ENCODE measurements at places on chromosomes 5 and 9. TPM values are rescaled to one million over a fixed set of nuclear protein-coding genes. Genes with fewer than 3 reads are reported as not detected.

The FABP6 gene
- not detected for polyA plus RNA-seq

The LECT2 gene
- not detected for polyA plus RNA-seq

The PLEKHG4B gene
- 8.1 TPM for polyA plus RNA-seq

The PCDHB9 gene
- 2.9 TPM for polyA plus RNA-seq

The NINJ1 gene
- 51.7 TPM for polyA plus RNA-seq

DNA sequence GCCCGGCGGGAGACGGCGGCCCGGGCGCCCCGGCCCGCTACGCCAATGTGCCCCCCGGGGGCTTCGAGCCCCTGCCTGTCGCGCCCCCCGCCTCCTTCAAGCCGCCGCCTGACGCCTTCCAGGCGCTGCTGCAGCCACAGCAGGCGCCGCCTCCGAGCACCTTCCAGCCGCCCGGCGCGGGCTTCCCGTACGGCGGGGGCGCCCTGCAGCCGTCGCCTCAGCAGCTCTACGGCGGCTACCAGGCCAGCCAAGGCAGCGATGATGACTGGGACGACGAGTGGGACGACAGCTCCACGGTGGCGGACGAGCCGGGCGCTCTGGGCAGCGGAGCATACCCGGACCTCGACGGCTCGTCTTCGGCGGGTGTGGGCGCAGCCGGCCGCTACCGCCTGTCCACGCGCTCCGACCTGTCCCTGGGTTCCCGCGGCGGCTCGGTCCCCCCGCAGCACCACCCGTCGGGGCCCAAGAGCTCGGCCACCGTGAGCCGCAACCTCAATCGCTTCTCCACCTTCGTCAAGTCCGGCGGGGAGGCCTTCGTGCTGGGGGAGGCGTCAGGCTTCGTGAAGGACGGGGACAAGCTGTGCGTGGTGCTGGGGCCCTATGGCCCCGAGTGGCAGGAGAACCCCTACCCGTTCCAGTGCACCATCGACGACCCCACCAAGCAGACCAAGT lies 723 bp downstream of the SNX18 start:
- H3K4me1 ChIP-seq, result peaks cover 25% of the 10 kb centered on the region
- H3K27ac ChIP-seq, result peak overlapping the region; percentile 93
- H3K27me3 ChIP-seq, result no peaks in the 10 kb centered on the region
- H3K36me3 ChIP-seq, result no peaks in the 10 kb centered on the region
- DNase-seq, result peak; percentile 79
- peak overlapping the region; percentile 86 for H3K4me3 ChIP-seq

- H3K27ac ChIP-seq, result no peak overlapping the region
- no peaks in the 10 kb centered on the region for H3K4me1 ChIP-seq
- H3K4me3 ChIP-seq, result no peak overlapping the region
- DNase-seq, result no peak
These were observed 52.5 kb downstream of the ZFAND5 start for GRCh38 chr9:72312386-72312987.

DNA sequence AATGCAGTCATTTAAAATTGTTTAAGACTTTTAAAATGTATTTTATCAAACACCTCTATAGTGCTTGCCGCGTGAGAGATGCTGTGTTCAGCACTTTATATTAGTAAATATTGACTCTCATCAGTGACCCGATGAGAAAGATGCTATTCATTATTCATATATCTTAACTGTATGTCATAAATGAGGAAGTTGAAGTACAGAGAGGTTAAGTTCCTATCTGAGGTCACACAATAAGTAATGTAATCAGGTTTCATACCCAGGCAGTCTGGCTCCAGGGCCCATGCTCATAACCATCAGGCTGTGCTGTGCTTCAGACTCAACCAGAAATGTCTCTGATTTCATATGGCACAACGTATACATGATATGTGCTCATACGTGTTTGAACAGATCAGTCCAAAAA lies 119.0 kb downstream of the SV2C start:
- no peaks in the 10 kb centered on the region for H3K27me3 ChIP-seq
- H3K27ac ChIP-seq, result no peak overlapping the region
- H3K4me1 ChIP-seq, result no peaks in the 10 kb centered on the region
- DNase-seq, result no peak

DNA sequence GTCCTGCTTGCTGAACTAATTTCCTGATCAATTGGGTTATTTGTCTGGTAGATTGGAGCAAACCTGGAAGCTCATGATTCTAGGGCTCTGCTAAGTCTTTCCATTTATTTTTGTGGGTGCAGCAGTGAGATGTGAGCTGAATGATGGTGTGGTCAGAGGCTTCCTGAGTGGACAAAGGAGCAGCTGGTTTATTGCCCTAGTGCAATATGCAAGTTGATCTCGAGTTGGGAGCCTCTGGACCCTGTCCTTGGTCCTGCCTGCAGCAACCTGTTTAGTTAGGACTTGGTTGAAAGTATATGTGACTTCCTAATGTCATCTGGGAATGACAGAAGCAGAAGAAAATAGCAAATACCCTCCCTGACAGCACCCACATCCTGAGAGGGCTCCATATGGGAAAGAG lies 4.2 kb upstream of the UNC5A start:
- H3K4me3 ChIP-seq, result no peak overlapping the region
- H3K4me1 ChIP-seq, result no peaks in the 10 kb centered on the region
- H3K27me3 ChIP-seq, result peaks cover 61% of the 10 kb centered on the region
- DNase-seq, result peak; percentile 79
- H3K36me3 ChIP-seq, result no peaks in the 10 kb centered on the region
- H3K27ac ChIP-seq, result no peak overlapping the region

GRCh38 chr9:107685376-107685775 lies 195.8 kb upstream of the KLF4 start:
- no peaks in the 10 kb centered on the region for H3K36me3 ChIP-seq
- DNase-seq, result no peak
- H3K4me3 ChIP-seq, result no peak overlapping the region

DNA sequence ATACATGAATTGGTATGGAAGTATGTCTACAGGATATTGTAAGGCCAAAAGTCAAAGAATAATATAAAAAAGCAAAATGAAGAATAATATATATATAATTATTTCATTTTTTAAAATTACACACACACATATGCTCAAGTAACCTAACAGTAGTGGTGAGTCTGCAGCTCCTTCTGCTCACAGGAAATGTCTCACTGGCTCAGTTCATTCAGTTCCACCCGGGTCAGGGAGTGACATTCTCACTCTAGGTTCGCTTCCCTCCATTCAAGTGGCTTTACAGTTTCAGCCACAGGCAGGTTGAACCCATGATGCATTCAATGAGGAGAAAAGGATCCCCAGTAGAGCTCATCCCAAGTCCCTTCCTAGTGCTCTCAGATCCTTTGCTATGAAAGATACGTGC lies 90.8 kb downstream of the SUSD1 start:
- H3K36me3 ChIP-seq, result no peaks in the 10 kb centered on the region
- H3K27me3 ChIP-seq, result no peaks in the 10 kb centered on the region
- no peak for DNase-seq
- H3K27ac ChIP-seq, result no peak overlapping the region
- no peaks in the 10 kb centered on the region for H3K4me1 ChIP-seq

DNA sequence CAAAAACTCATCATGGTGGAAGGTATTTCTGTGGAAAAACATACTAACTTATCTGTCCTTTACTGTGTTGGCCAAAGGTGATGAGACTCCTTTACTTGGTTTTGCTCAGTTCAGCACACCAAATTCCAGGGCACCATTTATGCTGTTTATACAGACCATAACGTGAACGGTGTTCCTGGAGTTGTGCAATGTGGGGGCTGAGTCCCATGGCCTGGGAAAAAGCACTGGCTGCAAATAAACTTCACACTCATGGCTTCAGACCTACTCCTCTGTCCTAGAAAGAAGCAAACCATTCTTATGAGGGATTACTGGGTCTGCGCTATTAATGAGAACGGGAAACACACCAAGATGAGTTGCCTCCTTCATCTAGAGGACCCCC lies 10.4 kb downstream of the FREM1 start:
- peaks cover 13% of the 10 kb centered on the region for H3K4me1 ChIP-seq
- no peaks in the 10 kb centered on the region for H3K27me3 ChIP-seq
- no peak overlapping the region for H3K4me3 ChIP-seq
- H3K27ac ChIP-seq, result no peak overlapping the region
- H3K36me3 ChIP-seq, result no peaks in the 10 kb centered on the region

GRCh38 chr9:33125871-33126823 lies 41.0 kb downstream of the B4GALT1 start:
- no peak for DNase-seq
- H3K4me3 ChIP-seq, result no peak overlapping the region
- no peaks in the 10 kb centered on the region for H3K27me3 ChIP-seq
- peaks cover 12% of the 10 kb centered on the region for H3K4me1 ChIP-seq

GRCh38 chr5:127585661-127586060 lies 63.2 kb upstream of the CTXN3 start:
- no peak overlapping the region for H3K27ac ChIP-seq
- no peak overlapping the region for H3K4me3 ChIP-seq

GRCh38 chr9:122088880-122089706 lies 4.0 kb downstream of the TTLL11 start:
- no peak overlapping the region for H3K4me3 ChIP-seq
- H3K4me1 ChIP-seq, result no peaks in the 10 kb centered on the region
- H3K27me3 ChIP-seq, result peaks cover 26% of the 10 kb centered on the region
- H3K36me3 ChIP-seq, result no peaks in the 10 kb centered on the region
- DNase-seq, result no peak

GRCh38 chr5:150608991-150609390 lies 31.5 kb upstream of the SYNPO start:
- no peaks in the 10 kb centered on the region for H3K36me3 ChIP-seq
- DNase-seq, result no peak
- H3K4me3 ChIP-seq, result no peak overlapping the region
- no peak overlapping the region for H3K27ac ChIP-seq

GRCh38 chr9:117656002-117656401 lies 48.2 kb upstream of the TLR4 start:
- H3K27ac ChIP-seq, result no peak overlapping the region
- no peaks in the 10 kb centered on the region for H3K4me1 ChIP-seq
- H3K36me3 ChIP-seq, result no peaks in the 10 kb centered on the region
- DNase-seq, result no peak
- no peak overlapping the region for H3K4me3 ChIP-seq

DNA sequence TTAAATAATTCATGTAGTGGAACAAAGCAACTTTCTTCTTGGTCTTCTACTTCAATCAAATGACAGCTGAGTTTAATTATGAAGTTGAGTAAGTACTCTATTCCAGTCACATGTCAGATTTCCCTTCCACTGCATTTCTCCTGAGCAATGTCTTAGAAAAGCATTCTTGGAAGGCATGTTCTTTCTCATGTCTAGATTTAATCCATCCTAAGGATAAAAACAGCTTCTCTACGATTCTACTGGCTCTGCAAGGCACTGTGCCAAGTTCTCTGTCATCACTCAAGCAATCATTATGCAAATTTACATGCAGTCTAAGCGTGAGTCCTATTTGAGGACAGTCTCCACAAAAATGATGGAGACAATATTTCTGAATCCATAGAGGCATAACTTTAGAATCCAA lies 142.4 kb downstream of the YIPF5 start:
- peaks cover 2% of the 10 kb centered on the region for H3K4me1 ChIP-seq
- DNase-seq, result peak; percentile 78
- H3K27me3 ChIP-seq, result no peaks in the 10 kb centered on the region
- H3K4me3 ChIP-seq, result no peak overlapping the region
- no peaks in the 10 kb centered on the region for H3K36me3 ChIP-seq

DNA sequence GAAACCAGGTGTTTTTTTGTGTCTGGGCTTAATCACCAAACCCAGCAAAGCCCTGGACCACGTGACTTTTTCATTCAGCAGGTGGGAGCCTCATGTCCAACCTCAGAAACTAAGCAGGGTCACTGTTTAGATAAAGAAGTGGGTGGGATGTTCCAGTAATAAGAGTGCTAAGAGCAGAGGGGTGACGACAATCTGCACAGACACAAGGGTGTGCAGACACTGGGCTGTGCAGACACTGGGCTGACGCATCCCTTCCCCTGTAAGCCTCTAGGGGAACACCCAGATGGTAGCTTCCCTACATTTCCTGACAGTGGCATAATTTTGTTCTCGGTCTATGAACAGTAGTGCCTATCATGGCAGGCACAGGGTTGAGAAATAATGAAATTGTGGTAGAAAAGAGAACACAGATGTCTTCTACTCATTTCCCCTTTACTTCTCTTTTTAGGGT lies 85.1 kb downstream of the SAXO1 start:
- H3K4me3 ChIP-seq, result no peak overlapping the region
- H3K27me3 ChIP-seq, result no peaks in the 10 kb centered on the region
- no peaks in the 10 kb centered on the region for H3K36me3 ChIP-seq
- no peak overlapping the region for H3K27ac ChIP-seq

DNA sequence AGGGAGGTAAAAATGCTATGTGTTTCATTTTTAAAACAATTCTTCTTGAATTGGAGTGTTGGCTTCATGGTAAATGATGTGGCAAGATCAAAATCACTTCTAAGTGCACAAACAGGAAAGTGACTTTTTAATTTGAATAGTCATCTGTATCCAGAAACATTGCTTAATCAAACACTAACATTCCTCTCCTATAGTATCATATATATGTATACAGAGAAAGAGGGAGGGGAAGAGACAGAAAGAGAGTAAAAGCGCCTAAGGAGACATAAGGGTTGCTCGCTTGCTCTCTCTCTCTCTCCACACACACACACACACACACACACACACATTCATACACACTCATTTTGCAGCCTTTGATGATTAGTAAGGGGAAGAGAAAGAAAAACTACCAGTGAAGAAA lies 95.4 kb upstream of the PRDM9 start:
- no peak overlapping the region for H3K4me3 ChIP-seq
- H3K4me1 ChIP-seq, result no peaks in the 10 kb centered on the region
- no peaks in the 10 kb centered on the region for H3K36me3 ChIP-seq
- no peaks in the 10 kb centered on the region for H3K27me3 ChIP-seq
- DNase-seq, result no peak

DNA sequence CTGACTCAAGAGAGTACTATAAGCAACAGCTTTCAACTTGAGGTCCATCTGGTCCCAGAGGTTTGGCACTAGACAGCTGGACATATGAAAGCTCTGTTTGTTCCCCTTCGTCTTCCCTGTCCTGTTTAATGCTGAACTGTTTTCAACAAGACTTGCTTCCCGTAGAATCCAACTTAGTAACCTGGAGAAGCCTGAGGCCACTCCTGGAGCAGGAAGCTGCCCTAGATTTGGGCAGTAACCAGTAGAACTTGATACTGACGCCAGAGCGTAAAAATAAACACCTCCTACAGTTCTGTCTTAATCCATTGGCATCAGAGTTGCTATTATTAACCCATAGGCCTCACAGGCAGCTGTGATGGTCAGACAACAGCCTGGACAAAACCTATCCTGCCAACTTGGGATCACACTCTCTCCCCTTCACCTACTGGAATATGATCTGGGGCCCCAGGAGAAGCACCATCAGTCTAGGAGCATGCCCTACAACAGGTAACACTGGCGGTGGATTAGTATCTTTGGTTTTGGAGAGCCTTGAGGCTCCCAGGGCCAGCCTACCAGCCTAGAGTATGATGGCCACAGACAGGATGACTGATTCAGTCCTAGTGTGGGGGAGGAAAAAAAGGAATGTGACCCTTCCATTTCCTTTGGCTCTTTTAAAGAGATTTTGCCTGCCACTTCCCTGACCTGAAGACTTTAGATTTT lies 29.2 kb downstream of the RUSC2 start:
- peaks cover 56% of the 10 kb centered on the region for H3K4me1 ChIP-seq
- H3K36me3 ChIP-seq, result no peaks in the 10 kb centered on the region
- no peak overlapping the region for H3K4me3 ChIP-seq
- no peaks in the 10 kb centered on the region for H3K27me3 ChIP-seq
- peak; percentile 65 for DNase-seq

GRCh38 chr9:28024676-28025075 lies 451.4 kb upstream of the C9orf72 start:
- no peaks in the 10 kb centered on the region for H3K36me3 ChIP-seq
- H3K27me3 ChIP-seq, result no peaks in the 10 kb centered on the region
- no peak for DNase-seq
- H3K4me3 ChIP-seq, result no peak overlapping the region
- H3K27ac ChIP-seq, result no peak overlapping the region
- no peaks in the 10 kb centered on the region for H3K4me1 ChIP-seq

All from cardiac muscle cell (in vitro differentiated cells and primary cell).